ENCODE measurements at places on chromosomes 16 and 17. TPM values are rescaled to one million over a fixed set of nuclear protein-coding genes. Genes with fewer than 3 reads are reported as not detected.

GRCh38 chr16:50627419-50627818 lies 53.7 kb downstream of the SNX20 start:
- no peak for DNase-seq

DNA sequence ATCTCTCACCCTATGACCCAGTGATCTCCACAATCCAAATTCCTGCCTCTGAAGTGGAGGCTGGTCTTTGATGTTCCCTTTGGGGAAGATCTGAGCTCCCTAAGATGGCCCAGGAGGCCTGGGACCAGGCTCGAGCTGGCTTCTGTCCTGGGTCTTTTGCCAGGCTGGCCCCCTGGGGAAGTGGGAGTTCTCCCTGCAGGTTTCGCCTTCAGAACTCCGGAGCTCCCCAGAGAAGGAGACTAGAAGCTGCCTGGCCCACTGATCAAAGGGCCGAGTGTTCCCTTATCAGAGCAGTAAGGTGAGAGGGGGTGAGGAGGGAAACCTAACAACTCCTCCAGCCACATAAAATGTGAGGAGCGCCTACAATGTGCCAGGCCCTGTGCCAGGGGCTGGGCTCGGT lies 147.1 kb downstream of the IRF8 start:
- DNase-seq: no peak

The SLC6A2 gene
- not detected for total RNA-seq

The SHISA6 gene
- 0.46 TPM for total RNA-seq

The NPIPA5 gene
- total RNA-seq: 4.2 TPM

GRCh38 chr17:20091174-20092029 lies 82.2 kb downstream of the SPECC1 start:
- no peak for DNase-seq

The ABCC12 gene
- 0.14 TPM for total RNA-seq

DNA sequence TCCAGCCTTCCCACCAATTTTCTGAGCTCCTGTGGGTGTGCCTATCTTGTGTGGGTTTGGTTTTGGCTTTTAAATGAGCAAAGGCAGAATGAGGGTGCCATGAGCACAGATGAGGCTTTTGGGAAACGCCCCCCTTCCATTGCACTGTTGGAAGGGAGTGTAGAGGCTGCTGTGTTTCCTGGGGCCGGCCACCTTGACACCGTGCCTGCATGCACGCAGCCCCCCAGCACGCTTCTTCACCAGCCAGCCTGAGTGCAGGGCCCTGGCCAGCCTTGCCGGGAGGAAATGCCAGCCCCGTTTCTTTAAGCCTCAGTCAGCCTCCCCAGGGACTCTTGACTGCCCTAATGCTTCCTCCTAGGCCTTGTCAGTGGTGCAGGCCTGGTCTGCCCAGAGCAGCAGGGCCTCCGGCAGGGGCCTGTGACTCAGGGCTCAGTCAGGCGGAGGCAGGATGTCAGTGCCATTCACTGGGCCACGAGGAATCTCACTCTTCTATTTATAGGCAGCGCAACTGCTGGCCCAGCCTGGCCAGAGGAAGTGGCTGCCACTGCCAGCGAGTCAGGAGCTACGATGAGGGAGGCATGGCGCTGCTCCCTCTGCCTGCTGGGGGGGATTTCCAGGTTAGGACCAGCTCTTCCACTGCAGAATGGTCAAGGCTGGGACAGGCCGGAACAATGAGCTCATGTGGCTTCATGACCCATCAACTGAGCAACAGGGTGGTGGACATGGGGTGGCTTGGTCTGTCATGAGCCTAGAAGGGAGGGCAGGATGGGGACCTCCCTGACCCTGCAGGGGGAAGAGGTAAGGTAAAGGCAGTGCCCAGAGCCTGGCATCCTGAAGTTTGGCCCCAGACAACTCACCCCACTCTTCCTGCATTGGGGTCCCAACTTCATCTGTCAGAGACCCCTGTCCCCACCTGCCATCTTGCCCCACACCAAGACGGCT lies 205.2 kb downstream of the RAB11FIP4 start:
- DNase-seq: peak; percentile 89

DNA sequence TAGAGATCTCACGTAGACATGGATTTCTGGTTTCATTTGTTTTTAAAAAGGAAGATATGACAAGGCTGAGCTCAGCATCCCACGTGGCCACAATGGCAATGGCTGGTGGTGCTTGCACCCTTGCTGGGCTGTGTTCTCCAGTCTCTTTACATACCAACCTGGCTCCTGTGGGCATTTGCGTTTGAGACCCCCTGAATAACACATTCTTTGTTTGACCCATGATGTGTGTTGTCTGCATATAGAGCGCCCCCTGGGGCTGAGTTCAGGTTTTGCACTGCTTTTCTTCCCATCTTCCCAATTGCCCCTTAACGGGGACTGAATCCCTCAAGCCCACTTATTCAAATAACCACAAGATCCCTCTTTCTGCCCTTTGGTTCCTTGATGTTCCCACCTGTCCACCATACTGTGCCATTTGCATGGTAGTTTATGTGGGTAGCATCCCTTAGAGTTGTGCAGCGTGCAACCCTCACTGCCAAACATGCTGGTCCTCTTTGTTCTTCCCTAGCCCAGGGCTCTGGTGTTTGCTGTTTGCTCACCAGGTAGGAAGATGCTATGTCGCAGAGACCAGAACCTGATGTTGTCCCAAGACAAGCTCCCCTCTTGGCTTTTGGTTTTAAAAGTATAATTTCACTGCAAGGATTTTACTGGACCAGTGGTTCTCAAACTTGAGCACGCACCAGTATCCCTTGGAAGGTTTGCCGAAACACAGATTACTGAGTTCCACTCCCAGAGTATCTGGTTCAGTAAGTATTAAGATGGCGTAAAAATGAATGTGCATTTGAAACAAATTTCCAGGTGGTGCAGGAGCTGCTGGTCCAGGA lies 38.5 kb upstream of the NKD1 start:
- no peak for DNase-seq

- no peak for DNase-seq
Measured at GRCh38 chr16:19735074-19735867, 17.2 kb downstream of the IQCK start.

The KRTAP4-4 gene
- not detected for total RNA-seq

- no peak for DNase-seq
Measured at GRCh38 chr16:84464116-84464515, 40.3 kb downstream of the MEAK7 start.

The CSF3 gene
- total RNA-seq: not detected

- no peak for DNase-seq
Measured at GRCh38 chr16:56125922-56126321, 65.4 kb upstream of the GNAO1 start.

DNA sequence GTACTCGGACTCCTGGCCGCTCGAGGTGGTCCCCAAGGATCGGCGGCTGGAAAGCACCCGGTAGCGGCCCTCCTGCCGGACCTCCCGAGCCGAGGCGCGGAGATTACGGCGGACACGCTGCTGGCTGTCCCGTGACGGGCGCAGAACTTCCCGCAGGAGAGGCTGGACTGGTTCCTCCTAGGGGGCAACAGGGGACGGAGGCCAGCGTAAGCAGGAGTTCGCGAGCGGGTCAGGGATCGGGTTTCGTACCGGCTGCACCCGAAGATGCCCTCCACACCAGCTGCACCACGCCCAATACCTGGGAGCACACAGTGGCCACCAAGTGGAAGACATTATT lies 341 bp downstream of the SLC7A6OS start:
- peak; percentile 74 for DNase-seq

DNA sequence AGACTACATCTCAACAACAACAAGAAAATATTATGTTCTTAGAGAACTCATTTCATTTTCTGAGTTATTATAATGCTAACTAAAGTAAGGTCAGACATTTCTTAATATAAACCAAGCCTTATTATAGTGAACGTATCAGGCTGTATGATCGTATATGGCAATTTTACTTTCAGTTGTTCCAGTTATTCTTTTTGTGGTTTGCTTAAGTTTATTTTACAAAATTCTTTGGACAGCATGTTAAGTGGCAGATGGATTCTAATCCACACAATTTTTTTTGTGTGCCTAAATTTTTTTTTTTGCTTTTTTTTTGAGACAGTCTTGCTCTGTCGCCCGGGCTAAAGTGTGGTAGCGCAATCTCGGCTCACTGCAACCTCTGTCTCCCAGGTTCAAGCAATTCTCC lies 59.0 kb downstream of the VMP1 start:
- no peak for DNase-seq

DNA sequence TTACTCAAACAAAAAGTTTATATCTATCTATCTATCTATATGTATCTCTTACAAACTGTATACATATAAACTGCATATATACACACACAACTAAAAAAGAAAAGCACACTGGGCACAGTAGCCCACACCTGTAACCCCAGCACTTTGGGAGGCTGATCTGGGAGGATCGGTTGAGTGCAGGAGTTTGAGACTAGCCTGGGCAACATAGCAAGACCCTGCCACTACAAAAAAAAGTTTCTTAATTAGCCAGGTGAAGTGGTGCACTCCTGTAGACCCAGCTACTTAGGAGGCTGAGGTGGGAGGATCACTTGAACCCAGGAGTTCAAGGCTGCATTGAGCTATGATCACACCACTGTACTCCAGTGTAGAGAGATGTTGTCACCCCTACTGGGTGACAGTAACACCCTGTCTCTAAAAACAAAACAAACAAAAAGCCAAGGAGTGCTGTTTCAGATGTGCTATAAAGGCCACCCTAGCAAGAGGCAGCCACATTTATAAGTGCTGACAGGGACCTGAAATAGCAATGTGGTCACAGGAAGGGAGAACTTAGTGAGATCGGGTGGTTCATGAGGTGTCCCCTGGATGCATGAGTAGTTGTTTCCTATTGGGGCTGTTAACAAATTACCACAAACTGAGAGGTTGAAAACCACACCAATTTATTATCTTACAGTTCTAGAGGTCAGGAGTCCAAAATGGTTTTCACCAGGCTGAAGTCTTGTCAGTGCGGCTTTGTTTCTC lies 4.8 kb downstream of the CD2BP2 start:
- no peak for DNase-seq

DNA sequence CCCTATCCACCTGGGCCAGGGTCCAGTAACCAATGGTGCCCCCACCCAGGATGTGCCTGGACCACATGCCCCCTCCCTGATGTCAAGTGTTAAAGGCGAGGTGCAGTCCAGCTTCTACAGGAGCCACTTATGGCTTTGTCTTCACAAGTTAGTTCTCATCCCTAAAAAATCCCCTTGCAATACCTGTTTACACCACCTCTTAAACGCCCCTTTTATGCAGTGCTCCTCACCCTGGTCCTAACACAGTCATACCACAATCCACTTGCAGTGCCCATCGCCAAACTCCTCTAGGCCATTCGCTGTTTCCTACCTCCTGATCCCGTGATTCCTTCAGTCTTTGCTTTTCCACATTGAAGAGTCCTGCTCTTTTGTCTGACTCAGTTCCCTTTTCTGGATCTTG lies 7.1 kb downstream of the GLYR1 start:
- DNase-seq: no peak

DNA sequence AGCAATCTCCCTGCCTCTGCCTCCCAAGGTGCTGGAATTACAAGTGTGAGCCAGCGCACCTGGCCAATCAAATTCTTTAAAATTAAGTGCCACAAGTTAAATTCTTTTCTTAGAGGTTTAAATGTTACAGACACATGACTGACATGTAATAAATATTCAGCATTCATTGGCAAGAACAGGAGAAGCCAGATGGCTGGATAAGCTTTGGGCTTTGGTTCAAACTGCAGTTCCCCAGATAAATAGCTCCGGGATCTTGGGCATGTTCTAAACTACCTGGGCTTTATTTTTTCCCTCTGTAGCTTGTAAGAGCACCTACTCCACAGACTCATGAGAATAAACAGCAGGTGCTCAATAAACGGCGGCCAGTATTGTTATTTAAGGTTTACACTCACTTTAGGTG lies 34.1 kb downstream of the ABAT start:
- DNase-seq: no peak

GRCh38 chr16:88703486-88704309 lies 2.5 kb downstream of the RNF166 start:
- DNase-seq: peak; percentile 84

The CDRT4 gene
- total RNA-seq: 1.8 TPM

DNA sequence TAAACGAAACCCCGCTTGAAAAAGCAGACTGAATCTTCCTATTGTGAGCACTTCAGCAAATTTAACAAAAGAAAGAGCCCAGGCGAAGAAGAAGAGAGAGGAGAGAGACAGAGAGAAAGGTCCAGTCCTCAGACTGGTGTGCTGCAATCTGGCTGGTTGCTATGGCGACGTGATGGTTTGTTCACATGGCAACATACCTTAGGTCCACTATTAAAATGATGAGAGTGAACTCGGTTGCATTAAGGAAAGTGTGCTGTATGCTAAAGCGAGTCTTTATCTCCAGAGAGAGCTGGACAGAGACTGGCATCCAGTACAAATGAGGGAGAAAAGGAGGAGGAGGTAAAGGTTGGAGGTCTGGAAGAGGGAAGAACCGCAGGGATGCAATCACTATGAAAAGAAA lies 271.8 kb upstream of the ZFHX3 start:
- DNase-seq: no peak

DNA sequence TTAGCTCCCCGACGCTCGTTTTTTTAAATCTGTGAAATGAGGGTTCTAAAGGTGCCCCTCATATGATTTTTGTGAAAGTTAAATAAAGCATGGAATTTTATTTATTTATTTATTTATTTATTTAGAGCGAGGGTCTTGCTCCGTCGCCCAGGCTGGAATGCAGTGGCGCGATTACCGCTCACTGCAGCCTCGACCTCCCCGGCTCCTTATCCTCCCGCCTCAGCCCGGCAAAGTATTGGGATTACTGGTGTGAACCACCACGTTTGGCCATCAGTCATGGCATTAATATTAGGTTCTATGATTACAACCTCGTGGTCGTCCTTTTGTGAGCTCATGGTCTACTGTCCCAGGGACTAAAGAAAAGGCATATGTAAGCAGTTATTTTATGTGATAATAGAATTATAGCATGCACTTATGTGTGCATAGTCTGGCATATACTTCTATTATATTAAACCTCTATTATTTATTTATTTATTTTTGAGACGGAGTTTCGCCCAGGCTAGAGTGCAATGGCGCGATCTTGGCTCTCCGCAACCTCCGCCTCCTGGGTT lies 557 bp upstream of the LUC7L start:
- DNase-seq: no peak

DNA sequence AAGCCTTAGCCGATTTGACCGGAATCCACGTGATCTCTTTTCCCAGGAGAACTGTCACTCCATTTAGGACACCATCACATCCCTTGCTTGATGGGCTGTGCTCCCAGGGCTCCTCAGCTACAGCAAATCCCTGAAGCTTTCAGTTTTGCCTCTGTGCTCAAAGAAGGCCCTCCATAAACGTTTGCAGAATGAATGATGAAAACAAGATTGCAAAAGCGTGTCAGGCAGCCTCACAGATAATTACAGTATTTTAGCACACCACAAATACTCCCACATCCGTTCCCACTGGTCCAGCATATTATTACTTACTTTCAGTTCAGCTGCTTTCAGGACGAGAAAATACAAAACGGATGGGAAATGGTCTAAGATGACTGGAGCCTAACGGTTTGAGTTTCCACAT lies 84.6 kb downstream of the USP31 start:
- DNase-seq: no peak

The CD300E gene
- 0.46 TPM for total RNA-seq

- DNase-seq: no peak
Measured at GRCh38 chr16:12390644-12391043, 413.0 kb downstream of the CPPED1 start.

- peak; percentile 84 for DNase-seq
Measured at GRCh38 chr16:89289428-89290395, 72.2 kb downstream of the ZNF778 start.

Measured in Right ventricle myocardium inferior (tissue), 1 donor.